ENCODE measurements at places on chromosomes 7 and 10.

DNA sequence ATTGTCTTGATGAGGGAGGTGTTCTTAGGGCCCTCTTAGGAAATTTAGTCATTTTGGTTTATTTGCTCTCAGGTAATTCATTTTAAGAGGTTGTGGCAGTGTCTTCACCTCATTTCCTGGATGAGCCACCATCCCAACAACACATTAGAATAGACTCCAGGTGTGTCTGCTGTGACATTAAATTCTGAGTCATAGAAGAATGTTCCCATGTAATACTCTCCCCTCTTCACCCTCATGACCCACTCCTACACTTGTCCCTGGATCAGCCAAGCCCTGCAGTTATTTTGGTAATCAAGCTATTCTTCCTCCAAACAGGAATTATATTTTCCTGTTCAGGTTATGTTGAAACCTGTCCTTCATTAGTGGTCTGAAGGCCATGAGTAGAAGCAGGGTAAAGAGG lies 944.1 kb downstream of the SORCS3 start:
- DNase-seq, result no peak

DNA sequence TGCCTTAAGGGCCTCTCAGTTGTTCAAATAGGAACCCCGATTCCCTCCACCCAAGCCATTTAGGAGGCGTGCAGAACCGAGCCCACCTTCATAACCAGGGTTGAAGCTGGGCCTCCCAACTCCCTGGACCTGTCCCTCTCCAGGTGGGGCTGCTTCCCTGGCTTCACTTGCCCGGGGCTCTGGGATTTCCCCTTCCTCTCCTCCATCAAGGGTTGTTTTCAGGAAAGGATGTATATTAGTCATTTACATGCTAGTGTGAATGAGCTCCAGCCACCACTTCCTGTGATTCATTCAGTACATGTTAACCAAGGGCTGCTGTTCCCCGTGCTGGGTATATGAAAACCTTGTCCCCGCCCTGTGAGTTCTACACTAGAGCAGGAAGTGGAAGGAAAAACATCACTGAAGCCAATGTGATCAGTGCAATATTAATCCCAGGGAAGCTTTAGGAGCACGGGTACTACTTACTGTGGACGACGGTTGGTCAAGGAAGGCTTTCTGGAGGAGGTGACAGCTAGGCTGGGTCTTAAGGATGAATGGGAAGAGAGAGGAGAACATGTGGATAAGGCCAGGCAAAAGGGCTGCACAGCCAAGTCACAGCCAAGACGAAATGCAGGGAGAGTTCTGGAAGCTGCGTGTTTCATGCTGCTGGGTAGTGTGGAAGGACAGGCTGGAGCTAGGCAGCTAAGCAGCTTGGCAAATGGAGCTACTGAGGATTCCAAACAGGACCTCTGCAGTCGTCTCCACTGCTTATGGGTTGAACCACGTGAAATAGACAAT lies 150.1 kb upstream of the SHH start:
- no peak for DNase-seq

DNA sequence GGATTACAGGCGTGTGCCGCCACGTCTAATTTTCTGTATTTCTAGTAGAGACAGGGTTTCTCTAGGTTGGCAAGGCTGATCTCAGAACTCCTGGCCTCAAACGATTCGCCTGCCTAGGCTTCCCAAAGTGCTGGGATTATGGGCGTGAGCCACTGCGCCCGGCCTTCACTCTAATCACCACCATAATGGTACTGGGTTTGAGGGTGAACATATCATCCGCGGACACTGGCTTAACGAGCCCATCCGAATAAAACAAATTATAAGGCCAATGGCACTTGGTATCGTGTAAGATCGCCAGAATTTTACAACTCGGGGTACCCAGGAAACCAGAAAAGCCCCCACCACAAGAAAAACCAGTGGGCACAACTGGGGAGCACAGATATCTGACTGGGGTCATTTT lies 580 bp downstream of the FAM200A start:
- DNase-seq, result no peak

GRCh38 chr7:42065942-42066341 lies 171.1 kb downstream of the GLI3 start:
- no peak for DNase-seq

DNA sequence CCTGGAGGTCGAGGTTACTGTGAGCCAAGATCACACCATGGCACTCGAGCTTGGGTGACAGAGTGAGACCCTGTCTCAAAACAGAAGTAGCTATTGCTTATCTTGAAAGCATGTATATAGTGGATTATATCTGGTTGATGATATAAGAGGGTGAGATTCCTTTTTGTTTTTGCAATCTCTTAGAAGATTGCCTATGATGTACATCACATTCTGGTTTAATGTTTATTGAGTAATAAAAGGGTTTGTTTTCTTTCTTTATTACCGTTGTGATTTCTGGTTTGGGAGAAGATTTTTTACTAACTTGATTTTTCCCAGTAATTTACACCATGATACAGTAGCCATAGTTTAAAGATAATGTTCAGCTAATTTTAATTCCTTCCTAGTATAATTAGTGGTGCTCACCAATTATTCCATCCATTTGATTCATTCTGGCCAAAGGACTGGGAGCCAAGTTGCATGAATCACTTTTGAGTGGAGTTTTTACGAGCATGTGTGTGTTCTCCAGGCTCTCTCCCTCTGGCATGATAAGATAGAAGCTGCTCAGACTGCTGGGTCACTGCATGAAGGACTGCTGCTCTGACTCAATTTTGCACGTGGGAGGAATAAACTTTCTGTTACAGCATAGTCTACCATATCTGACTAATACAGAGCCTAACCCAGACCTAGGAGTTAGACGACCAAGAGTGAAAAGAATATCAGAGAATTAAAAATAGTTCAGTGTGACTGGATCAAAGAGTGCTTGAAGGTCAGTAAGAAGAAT lies 13.5 kb upstream of the TSPAN13 start:
- DNase-seq, result no peak
